NCI-H1694 (cell line): ENCODE measurements at places on chromosomes 16 and 17.

- no peak for DNase-seq
Measured at GRCh38 chr17:51604299-51605020, 344.1 kb downstream of the UTP18 start.

DNA sequence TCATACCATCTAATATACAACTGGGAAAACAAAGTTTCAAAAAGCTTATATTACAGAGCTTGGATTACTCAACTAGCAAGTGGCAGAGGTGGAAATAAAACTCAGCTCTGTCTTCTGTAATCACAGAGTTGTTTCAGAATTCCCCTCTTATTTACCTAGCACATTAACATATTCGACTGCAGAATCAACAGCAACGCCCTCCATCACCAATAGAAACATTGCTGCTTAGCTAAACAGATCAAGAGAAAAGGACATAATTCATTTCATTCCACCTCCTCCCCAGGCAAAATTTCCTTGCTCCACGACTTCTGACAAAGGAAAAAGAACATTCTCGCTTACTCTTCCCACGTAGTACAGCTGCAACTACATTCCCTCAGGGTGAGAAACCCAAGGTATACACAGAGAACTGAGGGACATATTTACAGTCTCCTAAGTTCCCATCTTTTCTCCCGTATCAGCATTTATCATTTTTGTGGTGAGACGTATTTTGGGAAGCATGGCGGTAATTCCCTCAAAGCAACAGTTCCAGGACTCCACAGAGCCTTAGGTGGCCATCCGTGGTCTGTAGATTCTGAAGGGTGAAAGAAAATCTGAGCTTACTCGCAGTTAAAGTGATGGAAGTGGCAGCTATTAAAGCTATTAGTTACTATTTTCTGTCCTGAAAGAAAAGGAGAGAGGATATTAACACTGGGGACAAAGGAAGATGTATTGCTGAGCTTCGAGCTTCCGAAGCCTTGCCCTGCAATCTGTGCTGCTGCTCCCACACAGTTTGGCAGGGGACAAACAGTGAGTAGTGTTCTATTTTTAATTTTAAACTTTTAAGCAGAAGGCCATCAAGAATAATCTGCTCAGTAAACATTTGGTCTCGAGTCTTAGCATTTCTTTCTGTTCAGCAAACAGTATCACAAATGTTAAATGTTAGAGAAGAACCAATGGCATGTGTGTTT lies 1296.2 kb downstream of the CDH8 start:
- no peak for DNase-seq

DNA sequence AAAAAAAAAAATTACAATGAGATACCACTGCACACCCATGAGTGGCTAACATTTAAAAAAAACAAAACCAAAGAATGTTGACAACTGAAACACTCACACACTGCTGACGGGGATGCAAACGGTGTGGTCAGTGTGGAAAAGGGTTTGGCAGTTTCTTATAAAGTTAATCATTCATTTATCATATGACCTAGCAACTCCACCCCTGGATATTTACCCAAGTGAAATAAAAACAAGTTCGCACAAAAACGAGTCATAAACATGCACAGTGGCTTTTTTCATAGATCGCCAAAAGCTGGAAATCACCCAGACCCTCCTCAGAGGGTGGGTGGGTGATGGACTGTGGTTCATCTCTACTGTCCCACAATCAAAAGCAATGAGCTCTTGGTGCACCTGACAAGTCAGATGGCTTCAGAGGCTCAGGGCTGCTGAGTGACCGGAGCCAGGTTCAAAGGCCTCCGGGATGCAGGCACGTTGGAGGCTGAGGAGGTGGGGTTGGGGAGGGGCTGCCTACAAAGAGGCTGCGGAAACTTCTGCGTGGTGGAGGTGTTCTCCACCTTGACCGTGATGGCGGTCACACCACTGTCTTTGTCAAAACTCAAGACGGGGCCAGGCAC lies 14.2 kb downstream of the RAB40B start:
- DNase-seq, result no peak

DNA sequence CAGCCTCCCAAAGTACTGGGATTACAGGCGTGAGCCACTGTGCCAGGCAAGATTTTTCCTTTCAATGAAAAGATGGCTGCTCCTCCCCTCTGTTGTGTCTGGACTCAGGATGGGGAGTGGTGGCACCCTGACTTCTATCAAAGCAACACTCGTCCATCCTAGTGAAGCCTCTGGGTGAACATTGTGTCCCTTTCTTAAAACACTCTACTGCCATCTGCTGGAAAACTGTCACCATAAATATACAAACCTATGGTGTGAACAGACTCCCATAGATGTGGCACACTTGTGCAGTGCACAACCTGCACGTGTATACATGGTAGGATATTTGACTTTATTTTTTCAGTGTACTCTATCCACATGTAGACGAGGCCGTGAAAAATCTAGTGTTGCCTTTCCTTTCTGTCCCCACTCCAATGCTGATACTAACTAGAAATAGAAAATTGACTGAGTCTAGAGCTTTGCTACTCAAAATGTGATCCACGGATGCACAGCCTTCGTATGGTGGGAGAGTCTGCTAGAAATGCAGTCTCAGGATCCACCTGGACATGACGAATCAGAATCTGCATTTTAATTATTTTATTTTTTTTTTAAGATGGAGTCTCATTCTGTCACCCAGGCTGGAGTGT lies 55.9 kb upstream of the PLCG2 start:
- DNase-seq, result peak; percentile 89

DNA sequence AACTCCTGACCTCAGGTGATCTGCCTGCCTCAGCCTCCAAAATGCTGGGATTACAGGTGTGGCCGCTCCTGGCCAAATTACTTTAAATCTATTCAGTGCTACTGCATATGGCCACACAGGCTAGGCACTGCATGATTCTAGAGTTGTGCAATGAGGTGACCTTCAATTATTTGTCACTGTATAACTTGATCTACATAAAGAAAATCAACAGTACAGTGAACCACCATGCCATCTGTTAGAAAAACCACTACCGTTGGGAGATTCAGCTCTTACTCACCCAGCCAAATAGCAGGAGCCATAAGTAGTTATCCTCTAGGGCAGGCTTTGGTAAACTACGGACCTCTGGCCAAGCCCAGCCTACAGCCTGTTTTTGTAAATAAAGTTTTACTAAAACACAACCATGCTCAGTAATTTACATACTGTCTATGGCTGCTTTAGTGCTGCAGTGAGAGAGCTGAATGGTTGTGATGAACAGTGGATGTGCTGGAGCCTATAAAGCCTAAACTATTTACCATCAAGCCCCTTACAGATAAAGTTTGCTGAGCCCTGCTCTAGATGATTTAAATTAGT lies 40.7 kb upstream of the TANC2 start:
- no peak for DNase-seq

- DNase-seq, result no peak
Measured at GRCh38 chr17:31908386-31908785, 6.9 kb upstream of the UTP6 start.

GRCh38 chr17:36461330-36462110 lies 25.0 kb upstream of the ZNHIT3 start:
- DNase-seq, result no peak

GRCh38 chr17:10741416-10742135 lies 11.8 kb upstream of the TMEM220 start:
- DNase-seq, result no peak

DNA sequence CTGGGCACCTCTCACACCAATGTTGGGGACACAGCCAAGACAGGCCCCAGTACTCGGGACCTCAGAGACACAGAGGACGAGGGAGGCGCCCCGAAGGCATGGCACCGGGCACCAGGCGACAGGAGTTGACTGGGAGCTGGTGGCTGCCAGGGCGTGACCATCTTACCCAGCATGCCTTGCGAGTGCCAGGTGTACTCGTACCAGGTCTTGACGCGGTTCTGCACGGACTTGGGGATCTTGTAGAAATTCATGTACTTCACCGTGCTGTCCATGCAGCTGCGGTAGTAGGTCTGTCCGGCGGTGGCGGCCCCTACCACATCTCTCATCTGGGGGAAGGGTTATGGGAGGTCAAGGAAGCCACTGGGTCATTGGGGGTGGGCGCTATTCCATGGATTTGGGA lies 67.3 kb downstream of the CNGB1 start:
- DNase-seq, result no peak

GRCh38 chr17:4199818-4200402 lies 56.9 kb downstream of the CYB5D2 start:
- DNase-seq, result peak; percentile 12

DNA sequence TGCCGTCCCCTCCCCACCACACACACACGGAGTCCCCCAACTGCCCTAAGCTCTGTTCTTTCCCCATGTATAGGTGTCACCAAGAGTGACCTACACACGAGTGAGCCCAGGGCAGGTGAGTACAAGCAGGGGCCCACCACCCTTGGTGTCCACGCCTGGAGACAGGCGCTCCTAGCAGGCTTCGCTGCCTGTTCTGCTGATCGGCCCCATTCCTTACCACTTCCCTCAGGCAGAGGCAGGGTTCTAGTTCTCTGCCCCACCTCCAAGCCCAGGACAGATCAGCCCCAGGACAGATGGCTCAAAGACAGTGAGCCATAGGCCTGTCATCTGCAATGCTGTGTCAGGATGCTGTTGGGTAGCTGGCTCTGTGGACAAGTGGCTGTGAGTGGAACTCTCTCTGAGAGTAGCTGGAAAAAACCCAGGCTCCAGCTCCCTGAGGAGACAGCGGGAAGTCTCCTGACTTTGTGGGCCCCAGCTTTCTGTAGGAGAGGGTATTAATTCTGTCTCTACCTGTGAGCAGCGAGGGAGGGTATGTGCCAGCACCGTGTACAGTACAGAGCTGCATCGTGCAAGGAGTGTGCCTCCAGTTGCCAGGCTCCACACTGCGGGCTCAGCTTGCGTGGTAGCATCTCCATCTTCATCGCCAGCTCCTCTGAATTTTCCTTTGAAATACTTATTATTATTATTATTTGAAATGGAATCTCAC lies 897 bp downstream of the TP53I13 start:
- DNase-seq, result peak; percentile 19

DNA sequence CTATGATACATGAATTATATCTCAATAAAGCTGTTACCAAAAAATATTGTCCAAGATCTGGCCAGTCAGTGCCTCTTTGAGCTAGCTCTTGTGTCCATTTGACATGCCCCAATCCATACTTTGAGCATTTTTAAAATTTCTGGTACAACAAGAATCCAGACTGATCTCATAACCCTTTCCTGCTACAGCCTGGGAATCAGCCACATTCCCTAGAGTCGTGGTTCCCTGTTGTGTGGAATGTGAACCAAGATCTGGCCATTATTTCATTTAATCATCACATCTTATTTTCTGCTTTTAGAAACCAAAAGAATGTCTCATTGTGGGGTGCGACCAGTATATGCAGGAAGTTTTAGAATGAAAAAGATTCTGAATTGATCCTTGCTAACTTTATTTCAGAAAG lies 34.3 kb upstream of the RPRML start:
- no peak for DNase-seq

DNA sequence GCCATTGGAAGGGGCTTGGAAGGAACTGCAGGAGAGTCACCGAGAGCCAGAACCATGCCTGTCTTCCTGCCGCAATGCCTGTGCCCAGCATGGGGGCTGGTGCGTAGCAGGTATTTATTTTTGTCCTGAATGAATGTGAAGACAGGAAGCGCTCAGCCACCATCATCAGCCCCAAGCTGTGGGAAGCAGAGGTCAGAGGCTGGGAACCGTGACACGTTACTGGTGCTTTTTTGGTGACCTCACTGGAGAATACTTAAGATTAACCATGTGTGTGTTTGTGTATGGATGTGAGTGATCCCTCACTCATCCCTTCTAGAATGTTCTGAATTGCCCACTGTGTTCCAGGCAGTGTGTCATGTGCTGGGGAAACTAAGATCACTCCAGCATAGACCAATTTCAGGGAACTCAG lies 343.8 kb downstream of the SNX29 start:
- DNase-seq, result no peak

- DNase-seq, result no peak
Measured at GRCh38 chr17:49928837-49929475, 40.0 kb upstream of the DLX4 start.

GRCh38 chr16:53131050-53131362 lies 76.2 kb downstream of the CHD9 start:
- no peak for DNase-seq

DNA sequence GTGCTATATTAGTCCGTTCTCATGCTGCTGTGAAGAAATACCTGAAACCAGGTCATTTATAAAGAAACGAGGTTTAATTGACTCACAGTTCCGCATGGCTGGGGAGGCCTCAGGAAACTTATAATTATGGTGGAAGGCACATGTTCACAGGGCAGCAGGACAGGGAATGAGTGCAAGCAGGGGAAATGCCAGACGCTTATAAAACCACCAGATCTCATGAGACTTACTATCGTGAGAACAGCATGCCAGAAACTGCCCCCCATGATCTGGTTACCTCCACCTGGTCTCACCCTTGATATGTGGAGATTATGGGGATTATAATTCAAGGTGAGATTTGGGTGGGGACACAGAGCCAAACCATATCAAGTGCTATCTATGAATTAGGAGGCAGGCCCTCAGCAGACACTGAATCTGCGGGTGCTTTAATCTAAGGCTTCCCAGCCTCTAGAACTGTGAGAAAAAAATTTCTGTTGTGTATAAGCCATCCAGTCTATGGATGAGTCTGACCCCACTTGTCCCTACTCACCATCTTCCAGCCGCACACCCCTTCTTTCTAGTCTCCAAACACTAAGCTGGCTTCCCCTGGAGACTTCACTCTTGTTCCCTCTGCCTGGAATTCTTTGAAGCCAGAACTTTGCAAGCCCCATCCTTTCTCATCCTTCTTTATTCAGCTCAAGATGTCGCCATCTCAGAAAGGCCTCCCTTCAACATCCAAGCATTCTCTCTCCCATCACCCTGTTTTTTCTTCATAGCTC lies 772 bp upstream of the NUP93 start:
- no peak for DNase-seq

DNA sequence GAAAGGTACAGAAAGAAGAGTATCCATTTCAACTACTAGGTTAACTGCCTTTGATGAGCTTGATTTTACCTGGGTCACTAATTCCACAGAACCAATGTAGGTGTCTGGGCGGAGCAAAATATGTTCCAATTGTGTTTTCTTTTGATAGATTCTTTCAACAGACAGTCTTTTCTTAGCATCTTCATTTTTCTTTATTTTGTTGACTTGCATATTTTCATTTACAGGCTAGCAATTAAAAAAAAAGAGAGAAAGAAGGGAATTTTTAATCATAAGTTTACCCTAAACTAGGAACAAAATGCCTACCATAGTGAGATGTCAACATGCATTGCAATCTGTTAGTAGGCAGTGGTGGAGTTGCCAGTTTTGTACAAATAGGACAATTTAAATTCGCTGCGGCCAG lies 1.0 kb downstream of the TOP2A start:
- DNase-seq, result no peak

- DNase-seq, result no peak
Measured at GRCh38 chr17:8674344-8675305, 44.1 kb upstream of the MYH10 start.

- no peak for DNase-seq
Measured at GRCh38 chr17:13403982-13404946, 197.5 kb downstream of the HS3ST3A1 start.

GRCh38 chr17:41538565-41538991 lies 10.5 kb upstream of the KRT19 start:
- no peak for DNase-seq

DNA sequence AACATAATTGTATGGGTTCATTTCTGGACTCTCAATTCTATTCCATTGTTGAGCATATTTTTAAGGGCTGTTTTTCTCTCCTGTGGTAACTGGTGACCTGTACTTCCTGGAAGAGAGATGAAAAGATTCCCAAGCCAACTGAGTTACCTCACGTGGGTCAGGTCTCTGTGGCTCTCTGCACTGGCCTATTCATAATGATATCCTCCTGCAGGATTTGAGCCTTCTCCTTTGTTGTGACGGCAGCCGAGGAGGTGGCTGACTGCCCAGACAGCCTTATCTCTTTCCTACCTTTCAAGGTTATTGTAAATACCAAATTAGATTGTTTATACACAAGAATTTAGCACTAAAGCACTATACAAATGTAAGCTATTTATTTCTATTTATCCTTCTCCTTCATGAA lies 2.7 kb upstream of the ACE start:
- DNase-seq, result no peak
